ENCODE measurements at places on chromosomes 11 and 22. TPM values are rescaled to one million over a fixed set of nuclear protein-coding genes. Genes with fewer than 3 reads are reported as not detected.

Gene TP53I11
- 29.6 TPM for polyA plus RNA-seq

Gene OR6A2
- 0.06 TPM for polyA plus RNA-seq

Gene IGSF9B
- polyA plus RNA-seq, result 0.18 TPM

Gene LRRC74B
- polyA plus RNA-seq, result not detected

Gene BBOX1
- polyA plus RNA-seq, result not detected

Gene MRPL16
- polyA plus RNA-seq, result 60.9 TPM

Gene C11orf52
- polyA plus RNA-seq, result 1.2 TPM

Gene TCN2
- polyA plus RNA-seq, result 188 TPM

Gene BDNF
- 3.2 TPM for polyA plus RNA-seq

Gene SMIM38
- polyA plus RNA-seq, result 0.03 TPM

Gene ASCL2
- not detected for polyA plus RNA-seq

Gene ART1
- not detected for polyA plus RNA-seq

Gene MS4A6E
- polyA plus RNA-seq, result not detected

GRCh38 chr22:41127451-41127850, 35.1 kb downstream of the EP300 start:
- DNase-seq, result no peak

DNA sequence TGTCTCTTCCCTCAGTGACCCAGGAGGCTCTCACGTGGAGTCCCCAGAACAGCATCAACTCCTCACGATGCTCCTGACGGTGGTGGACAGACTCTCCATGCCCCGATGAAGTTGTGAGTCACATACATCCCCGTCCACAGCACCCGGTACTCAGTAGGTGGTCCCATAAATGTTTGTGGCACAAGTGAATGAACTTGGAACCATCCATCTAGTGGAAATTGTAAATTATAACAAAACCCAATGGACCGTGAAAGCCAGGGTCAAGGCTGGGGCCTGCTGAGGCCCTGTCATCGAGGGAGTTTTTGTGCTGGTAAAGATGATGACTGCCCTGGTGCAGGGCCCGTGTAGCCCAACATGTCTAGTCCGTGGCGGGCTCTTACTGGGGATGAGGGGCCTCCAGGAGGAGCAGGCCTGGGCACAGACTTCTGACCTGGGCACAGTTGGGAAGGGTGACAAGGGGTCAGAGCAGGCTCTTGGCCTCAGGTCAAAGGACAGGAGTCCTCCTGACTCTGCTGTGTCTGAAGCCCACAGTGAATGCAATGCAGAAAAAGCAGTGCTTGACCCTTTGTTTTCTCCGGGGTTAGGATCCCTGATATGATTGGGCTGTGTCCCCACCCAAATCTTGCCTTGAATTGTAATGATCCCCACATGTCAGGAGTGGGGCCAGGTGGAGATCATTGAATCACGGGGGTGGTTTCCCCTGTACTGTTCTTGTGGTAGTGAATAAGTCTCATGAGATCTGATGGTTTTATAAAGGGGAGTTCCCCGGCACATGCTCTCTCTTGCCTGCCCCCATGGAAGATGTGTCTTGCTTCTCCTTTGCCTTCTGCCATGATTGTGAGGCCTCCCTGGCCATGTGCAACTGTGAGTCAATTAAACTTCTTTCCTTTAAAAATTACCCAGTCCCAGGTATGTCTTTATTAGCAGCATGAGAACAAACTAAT, 20.0 kb upstream of the SMIM38 start:
- no peak for DNase-seq

- DNase-seq, result no peak
Measured at GRCh38 chr22:23089633-23090456, 19.5 kb downstream of the GNAZ start.

GRCh38 chr11:116852261-116853031, 15.0 kb upstream of the APOA1 start:
- DNase-seq, result peak; percentile 63

DNA sequence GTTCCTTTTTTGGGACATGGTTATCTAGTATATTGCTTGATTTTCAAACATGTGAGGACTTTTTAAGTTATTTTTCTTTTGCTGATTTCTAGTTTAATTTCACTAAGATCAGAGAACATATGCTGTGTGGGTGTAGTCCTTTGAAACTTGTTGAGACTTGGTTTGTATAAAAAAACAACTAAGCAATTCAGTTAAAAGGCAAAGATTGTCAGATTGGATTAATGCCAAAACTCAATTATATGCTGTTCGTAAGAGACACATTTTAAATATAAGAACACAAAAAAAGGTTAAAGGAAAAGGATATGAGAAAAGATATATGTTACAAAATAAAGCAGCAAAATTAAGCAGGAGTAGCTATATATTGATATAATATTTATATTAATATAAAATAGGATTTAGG, 17.8 kb upstream of the RRM1 start:
- DNase-seq, result no peak

GRCh38 chr11:90235526-90235925, 12.7 kb upstream of the CHORDC1 start:
- DNase-seq, result no peak

GRCh38 chr22:46897246-46897623, 134.8 kb downstream of the TBC1D22A start:
- no peak for DNase-seq

GRCh38 chr11:109933126-109933525, 160.1 kb upstream of the ZC3H12C start:
- DNase-seq, result no peak

- peak; percentile 89 for DNase-seq
Measured at GRCh38 chr11:102780491-102780918, at the start of gene MMP10. Gene MMP10, minus strand, starts transcription at chr11:102780628. Its CDS starts 37 bp downstream, at chr11:102780591.

- no peak for DNase-seq
Measured at GRCh38 chr22:41488596-41489385, 19.9 kb downstream of the ACO2 start.

- DNase-seq, result peak; percentile 13
Measured at GRCh38 chr11:125457814-125458343, 38.2 kb downstream of the FEZ1 start.

DNA sequence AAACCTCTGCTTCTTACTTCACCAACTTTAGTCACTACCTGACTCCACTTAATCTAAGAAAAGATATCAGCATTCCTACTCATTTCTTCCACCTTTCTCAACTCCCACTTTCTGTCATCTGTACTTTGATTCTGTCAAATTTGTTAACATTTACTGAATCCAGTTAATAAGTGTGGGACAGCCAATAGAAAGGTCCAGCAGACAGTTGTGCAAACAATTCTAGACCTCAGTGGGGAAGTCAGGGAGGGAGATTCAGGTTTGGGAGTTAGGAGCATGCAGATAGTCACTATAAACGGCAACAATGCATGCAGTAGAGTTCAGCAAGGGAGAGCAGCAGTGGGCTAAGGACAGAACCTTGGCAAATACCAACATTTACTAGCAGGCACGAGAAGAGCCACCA, 4.1 kb downstream of the FBXO3 start:
- no peak for DNase-seq

GRCh38 chr22:20550851-20551744, 43.7 kb downstream of the MED15 start:
- peak; percentile 68 for DNase-seq

DNA sequence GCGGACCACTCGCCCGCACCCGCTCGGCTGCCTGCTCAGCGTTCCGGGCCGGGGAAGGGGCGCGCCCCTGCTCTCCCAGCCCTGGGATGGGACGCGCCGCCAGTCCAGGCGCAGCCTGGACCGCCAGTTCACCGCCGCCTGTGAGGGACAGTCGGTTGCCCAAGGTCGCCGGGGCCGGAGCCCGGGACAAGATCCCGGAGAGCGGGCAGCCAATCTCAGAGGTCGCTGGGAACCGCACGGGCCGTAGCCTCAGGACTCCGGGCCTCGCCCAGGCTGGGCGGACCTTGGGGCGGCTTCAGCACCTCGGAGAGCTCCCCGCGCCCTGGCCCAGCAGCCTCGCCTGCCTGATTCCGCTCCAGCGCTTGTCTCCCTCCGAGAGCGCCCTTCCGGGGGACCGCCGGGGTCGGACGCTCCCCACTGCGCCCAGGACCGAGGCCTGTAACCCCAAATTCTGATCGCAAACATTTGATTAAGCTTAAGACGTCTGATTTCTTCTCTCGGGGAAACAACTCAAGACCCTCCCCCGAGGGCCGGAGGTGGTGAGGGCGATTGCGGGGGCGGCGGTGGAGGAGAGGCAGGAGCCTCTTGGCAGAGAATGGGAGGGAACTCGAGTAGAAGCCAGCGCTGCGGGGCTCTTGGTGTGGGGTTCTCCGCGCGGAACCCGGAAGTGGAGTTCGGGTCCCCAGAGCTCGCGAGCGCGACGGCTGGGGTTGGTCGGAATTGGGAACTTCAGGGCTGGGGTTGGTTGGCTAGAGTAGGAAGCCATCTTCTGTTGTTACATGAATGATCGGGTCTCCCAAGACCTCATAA, 1.1 kb upstream of the CHRM4 start:
- peak; percentile 71 for DNase-seq

- no peak for DNase-seq
Measured at GRCh38 chr11:125910226-125910849, 6.0 kb downstream of the DDX25 start.

DNA sequence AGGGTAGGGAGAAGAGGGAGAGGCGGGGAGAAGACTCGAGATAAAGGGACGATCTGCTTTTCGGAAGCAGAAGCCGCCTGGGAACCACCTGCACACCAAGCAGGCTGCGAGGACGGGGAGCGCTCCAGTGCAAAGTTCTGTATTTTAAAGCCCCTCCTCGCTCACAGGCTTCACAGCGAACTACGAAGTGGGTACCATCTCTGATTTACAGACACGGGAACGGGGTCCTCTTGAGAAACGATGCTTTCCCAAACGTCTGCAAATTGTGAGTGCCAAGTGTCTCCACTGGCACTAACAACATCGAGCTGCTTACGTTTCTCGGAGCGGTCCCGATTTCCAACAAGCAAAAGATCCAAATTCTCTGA, 700 bp upstream of the STX3 start:
- DNase-seq, result no peak

DNA sequence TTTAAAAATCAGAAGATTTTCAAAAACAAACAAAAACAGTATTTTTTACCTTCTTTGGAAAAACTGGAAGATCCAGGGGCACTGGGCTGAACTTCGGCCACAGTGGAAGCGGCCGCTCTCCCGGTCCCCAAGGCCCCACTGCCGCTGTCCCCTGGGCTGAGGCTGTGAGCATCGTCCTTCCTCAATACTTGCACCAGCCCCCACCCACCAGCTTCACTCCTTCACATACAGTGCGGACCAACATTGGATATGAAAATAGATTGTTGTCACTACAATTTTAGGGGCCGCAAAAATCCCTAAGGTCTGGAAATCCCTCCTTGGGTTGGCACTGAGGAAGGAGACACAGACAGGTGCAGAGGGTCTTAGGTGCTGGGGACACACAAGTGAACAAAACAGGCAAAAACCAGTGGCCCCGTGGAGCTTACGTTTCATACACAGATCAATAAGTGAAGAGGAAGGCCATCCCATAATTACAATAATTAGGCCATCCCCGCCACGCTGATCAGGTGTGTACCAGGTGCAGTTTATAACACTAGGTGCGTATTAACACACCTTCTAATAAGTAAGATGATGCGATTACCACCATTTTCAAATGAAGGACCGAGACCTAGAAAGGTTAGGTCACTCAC, 28.2 kb upstream of the SLC22A12 start:
- DNase-seq, result no peak

DNA sequence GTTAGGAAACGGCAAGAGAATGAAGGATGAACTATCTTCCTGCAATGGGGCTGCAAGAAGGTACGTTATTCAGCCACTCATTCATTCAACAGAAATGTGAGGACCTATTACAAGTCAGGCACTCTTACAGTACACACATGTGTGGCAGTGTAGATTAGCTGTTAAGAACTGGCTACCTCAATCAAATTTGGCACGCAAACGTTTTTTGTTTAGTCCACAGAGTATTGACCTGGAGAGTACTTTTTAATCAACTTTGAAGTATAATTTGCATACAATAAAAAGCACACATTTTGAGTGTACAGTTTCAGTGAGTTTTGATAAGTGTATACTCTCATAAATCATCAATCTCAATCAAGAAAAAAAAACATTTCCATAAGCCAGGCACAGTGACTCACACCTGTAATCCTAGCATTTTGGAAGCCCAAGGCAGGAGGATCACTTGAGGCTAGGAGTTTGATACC, 24.2 kb downstream of the MRTFA start:
- DNase-seq, result no peak

GRCh38 chr22:22348127-22348814, 103.7 kb downstream of the VPREB1 start:
- no peak for DNase-seq

DNA sequence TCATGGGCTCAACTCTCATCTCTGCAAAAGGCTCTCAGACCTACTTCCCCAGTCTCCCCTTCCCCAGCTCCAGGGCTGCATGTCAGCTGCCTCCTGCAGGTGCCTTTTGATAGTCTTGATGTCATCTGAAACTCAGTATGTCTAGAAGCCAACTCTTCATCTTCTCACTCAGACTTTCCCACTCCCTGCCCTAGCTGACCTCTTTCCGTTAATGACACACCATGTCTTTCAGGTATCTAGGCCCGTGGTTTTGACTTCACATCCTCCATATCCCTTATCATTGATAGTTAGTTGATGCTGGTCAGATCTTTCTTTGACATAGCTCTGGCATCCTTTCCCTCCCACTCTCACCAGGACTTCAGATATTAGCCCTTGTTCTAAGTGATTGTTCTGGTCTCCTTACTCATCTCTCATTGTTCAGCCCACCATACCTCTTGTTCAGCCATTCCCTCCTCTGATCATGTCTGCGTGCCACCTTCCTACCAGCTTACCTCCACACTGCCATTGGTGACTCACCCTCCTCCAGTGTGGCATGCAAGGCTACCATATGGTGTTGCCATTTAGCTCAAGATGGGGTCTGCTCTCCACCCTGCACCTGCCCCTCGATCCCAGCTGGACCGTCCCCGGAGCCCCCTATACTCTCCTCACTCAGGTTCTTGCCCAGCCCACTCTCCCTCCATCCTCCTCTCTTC, 18.4 kb downstream of the TTC12 start:
- DNase-seq, result no peak

DNA sequence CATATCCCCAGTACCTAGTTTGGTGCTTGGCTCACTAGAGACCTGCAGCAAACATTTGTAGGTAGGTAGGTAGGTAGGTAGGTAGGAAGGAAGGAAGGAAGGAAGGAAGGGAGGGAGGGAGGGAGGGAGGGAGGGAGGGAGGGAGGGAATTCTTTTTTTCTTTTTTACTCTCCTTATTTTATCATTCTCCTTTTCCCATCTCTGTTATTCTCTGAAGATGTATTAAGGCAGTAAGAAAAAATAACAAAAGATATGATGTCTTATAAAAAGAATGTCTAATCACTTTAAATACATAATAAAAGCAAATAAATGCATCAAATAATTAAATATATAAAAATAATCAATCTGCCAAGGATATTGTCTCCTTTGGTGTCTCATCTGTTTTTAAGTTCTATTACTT, 28.4 kb downstream of the VSIG10L2 start:
- DNase-seq, result no peak

DNA sequence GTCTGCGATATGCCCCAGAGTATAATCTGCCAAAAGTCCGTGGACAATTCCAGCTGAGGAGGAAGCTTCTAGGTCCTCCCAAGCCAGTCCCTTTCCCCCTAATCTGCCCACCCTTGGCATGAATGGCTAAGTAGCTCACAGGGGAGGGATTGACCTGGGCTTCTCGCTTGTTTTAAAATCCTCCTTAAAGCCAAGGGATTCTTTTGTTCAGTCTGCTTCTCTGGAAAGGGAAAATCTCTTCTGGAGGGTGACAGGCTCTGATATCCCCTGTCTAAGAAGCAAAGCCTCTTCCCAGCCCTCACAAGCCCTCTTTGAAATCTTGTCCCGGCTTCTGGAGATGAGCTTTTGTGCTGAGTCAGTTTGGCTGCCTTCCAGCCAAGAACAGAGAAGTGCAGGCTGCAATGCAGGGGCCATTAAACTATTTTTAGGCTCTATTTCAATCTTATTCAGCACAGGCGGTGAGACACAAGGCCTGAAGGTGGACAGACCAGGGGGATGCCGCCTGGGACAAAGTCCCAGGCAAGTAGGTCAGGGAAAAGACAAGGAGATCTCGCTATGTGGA, 23.9 kb downstream of the NEFH start:
- DNase-seq, result no peak

GRCh38 chr11:124970925-124971324, 16.9 kb downstream of the CCDC15 start:
- peak; percentile 26 for DNase-seq
